ENCODE measurements at places on chromosomes 12 and 14. TPM values are rescaled to one million over a fixed set of nuclear protein-coding genes. Genes with fewer than 3 reads are reported as not detected.

The CDK2 gene
- 74.2 TPM for polyA plus RNA-seq

The IFNG-AS1 gene
- not detected for polyA plus RNA-seq

The KCNA1 gene
- polyA plus RNA-seq = not detected

The MORN3 gene
- 1.4 TPM for polyA plus RNA-seq

The CLEC2A gene
- polyA plus RNA-seq = not detected

The NKX2-1 gene
- 118 TPM for polyA plus RNA-seq

The FBLN5 gene
- polyA plus RNA-seq = 74.9 TPM

The MAP3K9 gene
- polyA plus RNA-seq = 5.2 TPM
